ENCODE measurements at places on chromosomes 1 and 21. TPM values are rescaled to one million over a fixed set of nuclear protein-coding genes. Genes with fewer than 3 reads are reported as not detected.

- DNase-seq, result no peak
Measured at GRCh38 chr1:239262538-239262937, 123.8 kb upstream of the CHRM3 start.

DNA sequence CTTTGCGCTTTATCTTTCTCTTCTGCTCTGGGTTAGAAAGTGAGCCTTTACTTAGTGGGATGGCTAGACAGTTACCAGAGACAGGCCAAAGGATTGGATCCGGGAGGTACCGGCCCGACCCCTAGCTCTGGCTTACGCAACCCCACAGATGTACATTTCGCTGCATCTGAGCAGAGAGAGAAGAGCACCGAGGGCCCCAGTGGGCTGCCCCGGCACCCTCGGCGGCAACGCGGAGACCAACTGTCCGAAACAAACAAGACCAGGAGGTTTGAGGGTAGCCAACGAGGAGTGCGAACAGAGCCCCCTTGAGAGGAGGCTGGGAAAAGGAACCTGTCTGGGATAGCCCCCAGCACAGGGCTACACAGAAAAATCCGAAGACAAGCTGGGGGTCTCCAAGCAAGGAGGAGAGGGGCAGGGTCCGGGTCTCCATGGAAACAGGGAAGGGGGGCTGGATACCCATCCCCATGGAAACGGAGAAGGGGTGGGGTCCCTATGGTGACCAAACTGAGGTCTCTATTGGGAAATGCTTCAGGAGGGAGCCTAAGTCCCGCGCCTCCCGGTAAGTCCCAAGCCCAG lies 373 bp downstream of the MTF1 start:
- no peak for DNase-seq

CD1E gene
- not detected for total RNA-seq

PKLR gene
- total RNA-seq, result 10.3 TPM

DNA sequence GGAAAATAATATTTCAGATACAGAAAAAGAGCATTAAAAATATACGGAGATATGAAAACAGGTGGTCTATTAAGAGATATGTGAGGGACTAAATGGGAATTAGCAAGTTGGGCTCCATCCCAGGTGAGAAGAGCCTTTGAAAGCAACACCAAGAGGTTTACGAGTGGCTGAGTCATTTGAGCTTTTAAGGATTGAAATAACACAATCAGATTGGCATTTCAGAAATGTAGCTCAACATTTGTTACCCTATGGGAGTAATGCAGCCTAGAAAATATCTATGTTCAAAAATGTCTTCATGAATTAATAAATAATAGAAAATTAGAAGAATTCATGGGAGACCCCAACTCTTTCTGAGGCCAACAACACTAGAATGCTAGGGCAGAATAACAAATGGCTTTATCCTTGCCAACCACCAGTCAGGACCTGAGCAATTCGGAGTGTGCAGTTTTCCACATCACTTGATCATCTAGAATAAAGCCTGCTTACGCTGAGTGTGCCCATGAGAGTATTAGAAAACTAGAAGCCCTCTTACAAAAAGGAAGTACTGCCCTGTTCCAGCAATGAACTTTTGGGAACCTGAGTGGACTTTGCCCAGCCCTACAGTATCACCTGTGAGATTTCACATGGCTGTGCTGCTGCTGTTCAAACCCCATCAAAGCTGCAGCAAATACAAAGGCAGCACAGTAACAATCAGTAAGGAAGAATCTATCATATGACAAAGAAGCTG lies 538.0 kb upstream of the CAMK1G start:
- DNase-seq, result no peak

GLIS1 gene
- total RNA-seq, result not detected

DNA sequence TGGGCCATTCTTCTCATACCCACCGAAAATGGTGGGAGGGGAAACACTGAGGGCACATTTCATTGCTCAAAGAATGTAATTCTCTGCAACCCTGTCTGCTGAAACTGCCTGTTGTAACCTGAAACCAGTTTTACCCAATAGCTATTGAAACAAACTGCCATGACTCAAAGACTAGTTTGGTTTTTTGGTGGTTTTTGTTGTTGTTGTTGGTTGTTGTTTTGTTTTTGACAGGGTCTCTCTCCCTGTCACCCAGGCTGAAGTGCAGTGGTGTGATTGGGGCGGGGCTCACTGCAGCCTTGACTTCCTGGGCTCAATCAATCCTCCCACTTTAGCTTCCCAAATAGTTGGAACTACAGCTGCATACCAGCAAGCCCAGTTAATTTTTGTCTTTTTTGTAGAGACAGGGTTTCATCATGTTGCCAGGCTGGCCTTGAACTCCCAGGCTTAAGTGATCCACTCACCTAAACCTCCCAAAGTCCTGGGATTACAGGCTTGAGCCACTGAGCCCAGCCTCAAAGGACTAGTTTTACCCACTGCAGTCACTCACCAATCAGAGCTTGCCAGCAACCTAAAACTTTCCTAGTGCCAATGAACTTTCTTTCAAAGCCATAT lies 2.1 kb upstream of the IPP start:
- DNase-seq, result peak; percentile 82

DNA sequence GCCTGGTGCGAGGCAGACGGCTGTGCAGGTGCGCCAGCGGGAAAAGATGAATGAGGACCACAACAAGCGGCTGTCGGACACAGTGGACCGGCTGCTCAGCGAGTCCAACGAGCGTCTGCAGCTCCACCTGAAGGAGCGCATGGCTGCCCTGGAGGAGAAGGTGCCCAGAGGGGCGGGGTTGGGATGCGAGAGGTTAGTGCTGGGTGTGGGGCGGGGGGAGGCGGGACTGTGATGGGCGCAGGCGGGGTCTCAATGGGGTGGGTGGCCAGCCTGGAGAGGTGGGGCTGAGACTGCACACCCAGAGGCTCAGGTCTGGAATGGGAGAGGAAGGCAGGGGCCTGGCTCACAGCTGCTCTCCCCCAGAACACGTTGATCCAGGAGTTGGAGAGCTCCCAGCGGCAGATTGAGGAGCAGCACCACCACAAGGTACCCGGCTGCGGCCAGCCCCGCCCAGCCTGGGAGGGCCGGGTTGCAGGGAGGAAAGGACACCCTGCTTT lies 22.3 kb downstream of the PPFIA4 start:
- peak; percentile 10 for DNase-seq

DNA sequence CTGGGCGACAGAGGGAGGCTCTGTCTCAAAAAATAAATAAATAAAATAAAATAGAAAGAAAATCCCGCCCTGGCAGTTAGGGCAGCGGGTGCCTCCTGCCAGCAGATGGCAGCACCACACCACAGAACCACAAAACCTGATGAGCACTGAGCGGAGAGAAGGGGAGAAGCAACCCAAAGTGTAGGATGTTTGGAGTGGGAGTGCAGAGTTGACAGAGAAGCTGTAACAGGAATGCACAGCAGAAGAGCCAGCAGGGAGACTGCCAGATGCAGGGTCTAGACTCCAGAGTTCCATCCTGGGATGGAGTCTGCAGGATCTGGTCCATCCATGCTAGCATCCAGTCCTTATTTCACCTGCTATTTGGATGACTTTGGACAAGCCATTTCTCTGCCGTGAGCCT lies 29.7 kb upstream of the KIRREL1 start:
- DNase-seq, result peak; percentile 48

Measured in HepG2 (cell line).